ENCODE measurements at places on chromosomes 7 and 10.
A peak's percentile ranks its signal among the peaks of the same experiment; 100 is the strongest.

DNA sequence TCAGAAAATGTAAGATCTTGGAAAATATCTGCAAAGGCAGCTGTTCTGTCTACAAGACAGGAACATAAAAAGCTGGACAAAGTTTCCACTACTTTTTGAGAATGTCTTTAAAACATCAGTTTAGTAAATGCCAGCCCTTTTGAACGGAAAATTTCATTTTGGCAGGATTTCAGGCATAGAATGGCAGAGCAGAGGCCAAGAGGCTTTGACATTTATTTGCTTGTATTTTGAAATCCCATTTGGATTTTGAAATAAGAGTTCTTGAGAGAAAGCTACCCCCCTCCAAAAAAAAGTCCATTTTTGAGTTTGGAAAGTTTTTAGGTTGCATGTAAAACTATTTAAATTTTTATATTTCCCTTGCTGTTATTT, 3.1 kb upstream of the ETV1 start:
- DNase-seq, result no peak

- peak; percentile 21 for DNase-seq
Observed at GRCh38 chr10:11874568-11875493, 51.7 kb downstream of the PROSER2 start.

DNA sequence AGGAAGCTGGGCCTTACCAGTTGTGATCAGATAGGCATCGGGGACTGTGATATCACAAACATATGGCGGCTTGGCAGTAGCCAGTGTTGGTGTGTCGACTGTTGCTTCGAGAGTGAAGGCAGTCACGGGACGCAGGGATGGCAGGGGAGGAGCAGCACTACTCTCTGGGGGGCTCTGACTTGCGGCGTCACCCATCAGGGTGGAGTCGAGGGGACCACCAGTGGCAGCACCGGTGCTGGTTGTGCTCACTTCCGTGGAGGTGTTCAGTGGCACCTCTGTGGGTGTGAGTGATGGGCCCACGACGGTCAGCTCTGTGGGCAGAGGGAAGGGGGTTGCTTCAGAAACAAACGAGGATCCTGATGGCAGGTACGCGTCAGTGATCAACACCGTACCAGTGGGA, 64.5 kb downstream of the KIAA1549 start:
- no peak for DNase-seq

- no peak for DNase-seq
Observed at GRCh38 chr7:153188630-153189029, 429.1 kb downstream of the ACTR3B start.

DNA sequence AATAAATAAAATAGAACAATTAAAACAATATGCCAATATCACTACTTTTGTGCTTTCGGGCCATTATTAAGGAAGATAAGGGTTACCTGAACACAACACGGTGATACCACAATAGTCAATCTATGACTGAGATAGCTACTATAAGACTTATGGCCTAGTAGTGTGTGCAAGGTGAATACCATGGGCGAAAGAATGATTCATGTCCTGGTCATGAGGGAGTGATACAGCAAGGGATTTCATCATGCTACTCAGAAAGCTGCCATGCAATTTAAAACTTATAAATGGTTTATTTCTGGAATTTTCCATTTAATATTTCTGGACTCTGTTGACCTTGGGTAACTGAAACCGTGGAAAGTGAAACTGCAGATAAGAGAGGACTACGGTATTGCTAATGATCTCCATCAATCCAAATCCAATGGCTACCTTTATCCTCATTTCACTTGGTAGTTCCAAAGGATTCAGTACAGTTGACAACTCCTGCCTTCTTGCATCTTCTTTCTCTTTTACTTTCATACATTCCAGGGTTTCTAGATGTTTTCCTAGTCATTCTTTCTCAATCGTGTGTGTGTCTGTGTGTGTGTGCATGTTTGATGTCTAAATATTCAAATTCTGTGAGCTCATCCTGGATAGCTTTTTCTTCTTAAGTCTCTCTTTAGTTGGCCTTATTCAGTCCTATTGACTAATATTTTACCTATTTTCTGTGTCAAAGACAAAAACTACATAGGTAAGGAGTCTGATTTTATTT, 100.5 kb upstream of the MAGI2 start:
- DNase-seq, result no peak

GRCh38 chr7:7183838-7184463, 1.6 kb downstream of the C1GALT1 start:
- DNase-seq, result no peak

- peak; percentile 74 for DNase-seq
Observed at GRCh38 chr10:69866688-69867461, 65.2 kb downstream of the COL13A1 start.

DNA sequence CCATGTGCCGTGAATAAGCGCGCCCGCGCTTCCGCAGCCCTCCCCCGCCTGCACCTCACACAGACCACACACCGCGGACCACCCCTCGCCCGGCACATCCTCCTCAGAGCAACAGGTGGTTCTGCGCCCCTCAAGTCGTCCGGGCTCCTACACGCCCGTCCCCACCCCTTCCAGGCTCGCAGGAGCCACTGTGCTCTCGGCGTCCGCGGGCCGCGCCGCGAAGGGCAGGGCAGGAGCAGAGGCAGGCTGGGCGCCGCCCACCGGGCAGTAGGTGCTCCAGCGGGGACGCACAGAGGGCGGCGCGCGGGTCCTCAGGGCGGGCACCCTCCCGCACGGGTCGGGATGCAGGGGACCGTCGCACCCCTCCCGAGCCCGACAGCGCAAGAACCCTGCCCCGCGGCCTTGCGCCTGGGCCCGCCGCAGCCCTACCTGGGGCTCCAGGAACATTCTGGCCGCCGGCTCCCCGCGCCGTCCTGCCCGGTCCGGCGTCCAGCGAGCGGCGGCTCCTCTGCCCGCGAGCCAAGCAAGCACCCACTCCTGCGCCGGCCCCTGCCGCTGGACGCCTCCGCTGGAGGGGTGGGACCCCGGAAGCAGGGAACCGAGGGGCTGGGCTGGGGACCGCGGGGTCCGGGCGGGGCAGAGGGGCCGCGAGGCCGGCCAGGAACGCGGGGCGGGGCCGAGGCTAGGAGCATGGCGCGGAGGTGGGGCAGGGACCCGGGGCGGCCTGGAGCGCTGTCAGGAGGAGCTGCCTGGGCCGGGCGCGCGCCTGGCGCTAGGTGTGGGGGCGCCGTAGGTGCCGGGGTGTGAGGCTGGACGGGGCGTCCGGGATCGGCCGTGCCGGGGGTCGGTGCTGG, 37.4 kb downstream of the RASGEF1A start:
- no peak for DNase-seq

DNA sequence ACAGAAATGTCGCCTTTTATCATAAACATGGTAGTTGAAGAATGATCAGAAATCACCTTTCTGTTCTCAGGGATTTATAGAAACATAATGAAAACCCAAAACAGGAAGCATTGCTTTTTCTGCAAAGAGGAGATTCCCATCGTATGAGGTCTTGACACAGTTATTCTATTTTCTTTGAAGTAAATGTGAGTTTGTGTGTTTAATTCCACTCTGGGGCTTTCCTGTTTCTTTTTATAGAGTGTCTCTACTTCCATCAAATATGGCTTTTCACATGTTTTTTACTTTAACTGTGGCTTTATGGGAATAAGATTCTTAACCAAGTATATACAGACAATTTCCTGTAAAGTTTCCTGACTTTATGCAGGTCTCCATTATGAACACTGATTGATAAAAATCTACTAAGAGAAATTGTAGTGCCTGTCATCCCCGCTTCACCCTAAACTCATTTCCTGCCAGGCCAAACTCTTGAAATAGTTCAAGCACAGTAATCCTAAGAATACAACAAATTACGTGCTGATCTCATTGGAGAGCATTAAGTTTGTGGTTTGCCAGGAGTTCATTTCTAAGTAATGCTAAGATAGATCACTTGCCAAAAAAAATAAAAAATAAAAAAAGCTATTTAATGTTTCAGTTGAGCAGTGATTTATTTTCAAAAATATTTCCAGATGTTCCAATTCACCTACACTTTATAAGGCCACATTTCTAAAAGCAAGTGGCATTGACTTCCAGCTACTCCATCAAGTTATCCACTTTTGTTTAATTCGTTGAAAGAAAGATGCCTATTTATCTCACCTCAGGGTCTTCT, 52.2 kb upstream of the SEC61G start:
- peak; percentile 91 for DNase-seq
